ENCODE measurements at places on chromosomes 12 and 14. TPM values are rescaled to one million over a fixed set of nuclear protein-coding genes. Genes with fewer than 3 reads are reported as not detected.

SETD1B gene
- 1.6 TPM for total RNA-seq

DNA sequence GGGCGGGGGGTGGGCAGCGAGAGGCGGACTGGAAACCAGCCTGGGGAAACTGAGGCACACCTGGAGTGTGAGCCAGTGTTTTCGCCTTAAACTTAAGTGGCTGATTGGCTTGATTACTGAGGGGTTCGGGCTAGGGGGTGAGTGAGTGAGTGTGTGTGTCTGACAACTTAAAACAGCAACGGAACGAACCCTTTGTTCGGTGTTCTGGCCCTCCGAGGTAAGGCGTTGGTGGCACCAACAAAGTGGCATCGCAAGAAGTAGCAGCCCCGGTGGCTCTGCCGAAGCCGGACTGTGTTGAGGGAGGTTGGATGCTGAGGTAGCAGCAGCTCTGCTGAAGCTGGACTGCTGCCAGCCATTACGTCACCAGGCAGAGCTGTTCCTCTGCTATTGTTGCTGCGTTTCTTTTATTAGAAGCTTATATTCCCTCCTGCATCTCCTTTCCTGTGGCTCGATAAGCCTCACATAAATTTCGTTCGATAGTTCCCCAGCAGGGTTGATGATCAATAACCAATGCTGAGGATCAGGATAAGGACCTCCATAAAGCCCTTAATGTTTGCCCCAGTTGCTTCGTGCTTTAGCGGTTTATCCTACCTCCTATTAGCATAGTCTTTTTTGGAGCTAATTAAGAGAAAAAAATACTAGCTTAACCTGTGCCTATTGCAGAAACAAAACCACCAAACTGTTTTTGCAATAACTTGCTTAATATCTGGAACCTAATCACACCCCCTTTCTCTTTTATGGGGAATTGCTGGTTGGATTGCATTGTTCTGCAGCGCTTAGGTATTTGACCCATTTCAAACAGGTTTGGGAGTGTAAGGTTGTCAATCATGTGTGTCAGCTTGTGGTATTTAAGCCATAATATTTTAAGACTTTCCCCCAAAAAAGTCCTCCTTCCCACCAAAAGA is 1.3 kb downstream of the GPR137C start:
- peak; percentile 84 for DNase-seq

DNA sequence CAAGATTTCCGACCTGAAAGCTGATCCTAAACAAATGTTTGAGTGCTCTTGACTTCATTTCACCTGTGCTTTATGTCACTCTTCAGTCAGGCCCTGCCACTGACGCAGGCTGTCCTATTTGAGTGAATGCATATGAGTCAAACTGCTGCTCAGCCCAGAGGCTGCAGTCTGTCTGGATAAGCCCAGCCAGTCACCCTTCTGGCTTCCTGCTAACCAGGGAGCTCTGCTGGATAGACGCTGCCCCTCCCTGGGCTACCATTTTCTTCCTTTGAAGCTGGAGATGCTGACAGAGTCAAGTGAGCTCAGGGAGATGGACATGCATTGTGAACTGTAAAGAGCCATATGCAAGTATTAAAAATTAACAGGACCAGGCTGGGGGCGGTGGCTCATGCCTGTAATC is 5.1 kb upstream of the TUNAR start:
- no peak for DNase-seq

- no peak for DNase-seq
Observed at GRCh38 chr14:24078146-24078545, 6.8 kb downstream of the CPNE6 start.

- no peak for DNase-seq
Observed at GRCh38 chr14:100709289-100710284, 17.1 kb upstream of the DLK1 start.

DNA sequence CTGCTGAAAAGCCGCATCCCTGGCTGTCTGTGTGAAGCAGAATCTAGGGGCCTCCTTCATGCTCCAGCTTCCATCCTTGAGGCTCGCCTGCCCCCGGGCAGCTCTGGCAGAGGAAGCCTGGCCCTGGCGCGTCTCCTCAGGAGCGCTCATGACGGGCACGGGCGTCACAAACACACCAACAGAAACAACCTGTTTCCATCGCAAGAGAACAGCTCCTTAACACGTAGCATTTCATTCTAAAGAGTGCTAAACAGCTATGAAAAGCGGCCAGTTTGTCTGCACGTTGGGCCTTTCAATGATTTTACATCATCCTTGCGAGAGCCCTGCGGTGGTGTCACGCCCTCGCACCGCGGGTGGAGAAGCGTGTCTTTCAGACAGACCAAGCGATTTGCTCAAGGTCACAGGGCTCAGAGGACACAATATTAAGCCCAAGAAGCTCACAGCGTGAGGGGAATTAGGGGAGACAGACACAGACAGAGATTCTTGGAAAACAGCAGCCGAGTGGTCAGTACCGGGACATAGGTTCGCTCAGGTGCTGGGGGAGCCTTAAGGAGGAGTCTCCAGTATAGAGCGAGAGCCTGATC is 4.9 kb downstream of the ADGRD1 start:
- no peak for DNase-seq

DNA sequence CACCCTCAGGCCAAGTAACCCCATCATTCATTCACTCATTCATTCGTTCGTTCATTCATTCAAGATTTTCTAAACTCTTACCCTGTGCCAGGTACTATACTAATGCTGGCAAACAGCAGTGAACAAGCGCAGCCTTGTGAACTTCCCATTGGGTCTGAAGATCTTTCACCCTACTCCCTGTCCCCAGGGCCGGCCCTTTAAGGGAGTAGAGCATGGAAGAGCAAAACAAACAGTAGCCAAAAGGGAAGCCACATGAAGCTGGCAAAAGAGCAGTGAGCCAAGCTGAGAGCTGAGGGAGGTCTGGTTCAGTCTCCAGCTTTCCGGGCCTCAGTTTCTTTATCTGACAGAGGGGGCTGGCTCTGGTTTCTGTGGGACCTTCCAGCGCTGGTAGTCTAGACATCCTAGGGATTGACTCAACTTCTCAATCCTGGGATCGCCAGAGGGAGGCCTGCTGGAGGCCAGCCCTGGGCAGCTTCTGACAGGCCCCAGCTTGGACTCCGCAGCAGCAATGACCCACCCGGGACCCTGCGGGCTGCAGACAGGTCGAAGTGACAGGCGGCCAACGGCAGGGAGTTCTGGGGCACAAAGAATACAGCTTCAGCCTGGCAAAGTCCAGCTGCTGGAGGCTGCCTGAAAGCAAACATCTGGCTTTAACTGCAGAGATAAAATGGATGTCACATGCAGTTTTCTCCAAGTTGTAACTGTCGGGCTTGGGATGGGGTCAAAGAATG is 27.1 kb downstream of the ACTN1 start:
- DNase-seq, result no peak

DNA sequence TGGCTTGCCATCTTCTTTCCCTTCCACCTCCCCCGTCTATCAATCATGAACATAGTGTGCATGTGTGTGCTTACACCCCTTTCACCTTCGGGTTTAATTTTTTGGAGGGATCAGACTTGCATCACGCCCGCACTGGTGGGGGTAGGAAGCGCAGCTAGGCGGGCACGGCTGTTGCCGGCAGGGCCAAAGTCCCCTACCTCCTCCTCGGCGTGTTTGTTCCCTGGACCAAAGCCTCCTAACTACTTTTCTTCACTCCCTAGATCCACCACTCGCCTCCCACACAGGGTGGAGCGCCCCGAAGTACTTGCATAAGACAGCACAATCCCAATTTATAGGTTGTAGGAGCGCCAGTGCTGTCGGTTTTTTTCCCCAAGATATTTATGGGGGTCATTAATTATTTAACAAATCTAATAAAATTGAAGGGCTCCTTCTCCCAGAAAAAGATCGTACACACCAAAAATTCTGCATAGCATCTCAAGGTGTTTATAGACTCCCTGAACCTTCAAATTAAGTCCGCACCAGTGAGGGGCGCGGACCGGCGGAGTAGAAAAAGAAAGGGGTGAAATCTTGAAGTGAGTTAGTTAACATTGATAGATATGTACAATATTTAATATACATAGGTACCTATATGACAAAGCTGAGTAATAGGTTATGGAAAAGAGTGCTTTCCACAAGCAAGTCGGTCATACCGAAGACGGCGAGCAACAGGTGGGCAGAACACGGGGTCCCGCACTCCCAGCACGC is 717 bp downstream of the PKP2 start:
- DNase-seq, result no peak

ART4 gene
- total RNA-seq, result not detected

APOLD1 gene
- 1.5 TPM for total RNA-seq

KLRD1 gene
- total RNA-seq, result 4.1 TPM

GNG2 gene
- 2.8 TPM for total RNA-seq

GYS2 gene
- total RNA-seq, result not detected

- no peak for DNase-seq
Observed at GRCh38 chr14:68807987-68808386, 15.1 kb upstream of the ZFP36L1 start.

GRCh38 chr12:123141615-123142517 is 9.0 kb downstream of the PITPNM2 start:
- peak; percentile 96 for DNase-seq

CCDC177 gene
- total RNA-seq, result not detected

GLS2 gene
- 1.6 TPM for total RNA-seq

DNA sequence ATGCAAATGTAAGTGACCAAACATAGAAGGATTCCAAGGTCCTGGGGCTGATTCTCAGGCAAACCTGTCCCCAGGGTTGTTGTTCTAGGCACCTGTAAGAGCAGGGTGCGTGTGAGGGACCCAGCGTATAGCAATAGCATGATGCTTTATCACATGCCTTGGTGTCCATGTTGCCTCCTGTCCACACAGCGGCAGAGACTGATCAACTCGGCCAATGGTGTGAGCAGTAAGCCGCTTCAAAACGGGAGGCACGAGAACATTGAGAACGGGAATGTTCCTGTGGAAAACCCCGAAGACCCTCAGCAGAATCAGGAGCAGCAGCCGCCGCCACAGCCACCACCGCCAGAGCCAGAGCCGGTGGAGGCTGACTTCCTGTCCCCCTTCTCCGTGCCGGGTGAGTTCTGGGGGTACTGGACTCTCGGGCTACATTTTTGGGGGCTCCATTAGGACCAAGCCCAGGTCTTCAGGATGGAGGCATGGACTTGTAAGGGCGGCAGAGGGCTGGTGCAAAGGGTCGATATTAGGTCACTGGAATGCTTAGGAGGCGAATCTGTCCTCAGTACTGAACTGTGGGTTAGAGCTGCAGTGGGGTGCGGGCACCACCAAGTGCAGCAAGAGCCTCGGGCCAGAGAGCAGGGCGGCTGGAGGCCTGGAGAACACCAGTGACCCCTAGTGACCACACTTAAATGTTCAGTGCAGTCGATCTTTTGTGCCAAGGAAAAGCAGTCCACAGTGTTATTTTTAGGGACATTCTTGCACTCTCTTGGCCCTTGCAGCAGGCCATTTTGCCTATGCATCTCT is 57.2 kb upstream of the RIN3 start:
- peak; percentile 37 for DNase-seq

ACOT6 gene
- not detected for total RNA-seq

- DNase-seq, result peak; percentile 25
Observed at GRCh38 chr14:34324363-34324795, 137.7 kb downstream of the SPTSSA start.

DNA sequence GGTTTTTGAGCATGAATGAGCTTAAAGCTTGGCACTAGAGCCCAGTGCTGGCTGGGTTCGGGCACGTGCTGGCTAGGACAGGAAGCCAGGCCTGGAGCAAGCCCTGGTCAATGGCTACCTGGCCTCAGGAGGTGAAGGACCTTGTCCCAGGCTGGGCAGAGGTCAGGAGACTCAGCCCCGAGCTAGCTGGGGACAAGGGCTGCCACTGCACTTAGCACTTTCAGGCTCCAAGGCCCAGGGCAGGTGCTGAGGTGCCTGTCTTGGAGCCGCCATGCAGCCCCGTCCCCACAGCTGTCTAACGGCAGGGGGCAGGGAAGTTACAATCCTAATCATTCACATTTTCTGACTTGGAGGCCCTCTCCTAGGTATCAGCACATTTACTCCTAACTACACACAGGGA is 4.3 kb upstream of the AQP6 start:
- no peak for DNase-seq

DNA sequence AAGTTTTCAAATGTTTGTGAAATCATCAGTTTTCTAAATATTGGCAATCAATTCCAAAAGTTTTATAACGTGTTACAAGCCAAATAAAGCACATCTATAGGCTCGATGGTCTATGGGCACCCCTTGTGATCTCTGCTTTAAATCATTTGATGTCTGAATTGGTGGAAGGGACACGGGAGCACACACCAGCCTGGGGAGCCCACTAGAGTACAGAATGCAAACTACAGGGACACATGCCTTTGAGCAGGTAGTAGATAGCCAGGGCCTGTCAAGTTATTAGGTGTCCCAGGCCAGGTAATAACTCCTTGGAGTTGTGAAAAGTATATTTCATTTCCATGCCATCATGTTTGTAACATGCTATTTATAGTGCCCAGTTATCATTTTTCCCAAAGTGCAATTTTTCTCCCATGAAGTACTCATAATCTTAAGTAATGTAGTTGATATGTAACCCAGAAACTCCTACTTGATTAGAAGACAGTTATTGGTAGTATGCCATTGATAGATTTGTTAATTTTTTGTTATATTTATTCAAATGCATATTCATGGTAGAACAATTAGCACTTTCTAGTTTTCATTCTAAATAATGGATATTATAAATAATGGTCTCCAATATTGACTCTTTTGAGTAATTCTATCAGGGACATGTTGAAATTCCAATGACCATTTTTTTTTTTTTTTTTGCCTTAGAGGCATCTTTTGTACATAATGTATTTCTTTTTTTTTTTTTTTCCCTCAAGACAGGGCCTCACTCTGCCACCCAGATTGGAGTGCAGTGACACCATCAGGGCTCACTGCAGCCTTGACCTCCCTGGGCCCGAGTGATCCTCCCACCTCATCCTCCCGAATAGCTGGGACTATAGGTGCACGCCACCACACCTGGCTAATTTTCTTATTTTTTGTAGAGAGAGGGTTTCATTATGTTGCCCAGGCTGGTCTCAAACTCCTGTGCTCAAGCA is 96.9 kb upstream of the FGD4 start:
- DNase-seq, result peak; percentile 27

DNA sequence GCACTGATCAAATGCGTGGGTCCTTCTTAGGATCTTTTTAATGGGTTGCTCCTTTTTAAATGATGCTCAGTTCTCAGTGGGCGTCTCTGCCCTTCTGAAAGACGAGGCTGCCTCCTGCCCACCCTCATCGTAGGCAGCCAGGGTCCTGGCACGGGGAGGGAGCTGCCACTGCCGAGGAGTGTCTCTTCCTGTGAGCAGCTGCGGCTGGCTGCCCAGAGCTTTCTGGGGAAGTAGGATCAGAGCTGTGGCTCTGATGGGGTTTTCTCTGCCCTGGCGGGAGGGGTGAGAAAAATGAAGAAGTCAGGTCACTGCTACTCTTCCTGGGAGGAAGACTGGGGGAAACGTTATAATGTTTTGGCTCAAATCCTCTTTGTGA is 31.1 kb upstream of the BEGAIN start:
- DNase-seq, result no peak

- peak; percentile 49 for DNase-seq
Observed at GRCh38 chr12:16189849-16190248, 87.6 kb downstream of the SLC15A5 start.

ACTR10 gene
- 74.3 TPM for total RNA-seq

- DNase-seq, result no peak
Observed at GRCh38 chr14:104390941-104391901, 188.3 kb upstream of the C14orf180 start.

DNA sequence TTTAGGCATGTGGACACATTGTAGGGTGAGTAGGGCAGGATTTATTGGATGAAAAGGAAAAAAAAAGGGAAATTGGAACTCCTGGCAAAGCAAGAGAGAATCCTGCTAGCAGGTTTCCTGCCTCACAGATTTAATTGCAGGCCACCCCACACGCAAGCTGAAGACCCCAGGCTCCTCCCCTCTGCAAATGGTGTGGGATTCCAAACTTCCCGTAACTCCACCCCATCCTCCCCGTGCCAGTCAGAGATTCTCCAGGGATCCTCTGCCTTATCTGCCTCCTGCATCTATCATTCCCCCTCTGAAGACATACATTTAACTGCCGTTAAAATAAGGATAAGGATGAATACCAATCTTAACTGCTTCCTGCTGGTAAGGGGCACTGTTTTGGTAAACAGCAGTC is 249.8 kb upstream of the GARIN2 start:
- DNase-seq, result no peak
